ENCODE measurements at places on chromosomes 5 and 9. TPM values are rescaled to one million over a fixed set of nuclear protein-coding genes. Genes with fewer than 3 reads are reported as not detected.
A peak's percentile ranks its signal among the peaks of the same experiment; 100 is the strongest.

SLC4A9 gene
- total RNA-seq = not detected

IFNA13 gene
- not detected for total RNA-seq

DCP2 gene
- 20.5 TPM for total RNA-seq

PCDH12 gene
- under 0.01 TPM for total RNA-seq

SLC25A2 gene
- total RNA-seq = not detected

NEK6 gene
- total RNA-seq = 64.5 TPM

MRPL50 gene
- 12.2 TPM for total RNA-seq

FOXE1 gene
- not detected for total RNA-seq

LCN1 gene
- total RNA-seq = not detected

PCDHB5 gene
- total RNA-seq = 2.8 TPM

RANBP3L gene
- under 0.01 TPM for total RNA-seq

ANKRD31 gene
- 0.26 TPM for total RNA-seq

SH3PXD2B gene
- total RNA-seq = 21.1 TPM

SLC6A3 gene
- total RNA-seq = not detected

DNA sequence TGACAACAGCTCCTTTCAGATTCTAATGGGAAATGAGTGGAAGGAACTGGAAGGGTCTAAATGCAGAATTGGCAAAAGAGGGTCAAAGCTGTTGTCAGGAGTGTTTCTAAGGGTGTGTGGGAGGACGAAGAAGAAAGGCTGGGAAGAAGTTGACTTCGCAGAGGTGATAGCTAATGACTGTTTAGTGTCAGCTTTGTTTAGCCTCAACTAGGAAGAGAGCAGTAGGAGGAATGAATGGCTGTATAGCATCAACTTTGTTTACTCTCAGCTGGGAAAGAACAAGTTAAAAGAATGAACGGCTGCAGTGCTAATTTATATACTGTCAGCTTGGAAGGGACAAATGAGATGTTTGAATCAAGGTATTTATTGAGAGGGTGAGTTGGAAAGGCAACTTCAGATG, 5.9 kb upstream of the LIX1 start:
- no peak for DNase-seq

DNA sequence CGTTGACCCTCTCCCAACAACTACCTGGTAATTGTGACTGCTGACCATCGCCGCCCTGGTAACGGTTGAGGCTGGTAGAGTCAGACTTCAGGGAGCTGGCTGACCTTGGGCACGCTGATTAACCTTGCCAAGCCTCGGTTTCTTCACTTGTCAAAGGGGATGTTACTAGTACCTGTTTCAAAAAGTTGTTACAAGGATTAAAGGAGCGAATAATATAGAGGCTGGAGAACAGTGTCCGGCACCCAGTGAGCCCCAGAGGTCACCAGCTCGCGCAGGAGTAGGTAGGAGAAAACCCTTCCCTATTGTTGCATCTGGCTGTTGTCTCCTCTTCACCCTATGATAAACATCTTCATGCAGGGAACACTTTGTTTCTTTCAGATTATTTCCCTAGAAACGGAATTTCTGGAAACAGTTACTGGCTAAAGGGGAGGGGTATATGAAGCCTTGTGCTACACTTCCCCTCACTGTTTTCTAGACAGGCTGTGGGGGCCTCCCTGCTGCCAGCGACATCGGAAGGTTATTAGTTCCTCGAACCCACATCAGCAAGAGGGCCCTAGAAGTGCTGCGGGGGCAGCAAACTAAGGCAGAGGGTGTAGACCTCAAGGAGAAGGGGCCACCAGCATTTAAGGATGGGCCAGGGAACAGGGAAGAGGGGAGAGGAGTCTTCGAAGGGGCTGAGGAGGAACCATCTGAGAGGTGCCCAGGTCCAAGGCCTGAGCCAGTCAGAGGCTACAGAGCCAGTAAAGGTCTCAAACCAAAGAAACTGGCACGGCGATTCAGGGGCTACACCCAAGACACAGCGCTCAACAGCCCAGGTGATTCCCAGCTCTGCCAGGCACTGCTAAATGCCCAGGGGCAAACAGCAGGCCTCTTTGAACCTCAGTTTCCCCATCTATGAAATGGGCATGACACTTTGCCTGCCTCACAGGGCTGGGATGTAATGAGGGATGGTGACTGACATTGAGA, 37.6 kb downstream of the HRH2 start:
- DNase-seq = no peak

DNA sequence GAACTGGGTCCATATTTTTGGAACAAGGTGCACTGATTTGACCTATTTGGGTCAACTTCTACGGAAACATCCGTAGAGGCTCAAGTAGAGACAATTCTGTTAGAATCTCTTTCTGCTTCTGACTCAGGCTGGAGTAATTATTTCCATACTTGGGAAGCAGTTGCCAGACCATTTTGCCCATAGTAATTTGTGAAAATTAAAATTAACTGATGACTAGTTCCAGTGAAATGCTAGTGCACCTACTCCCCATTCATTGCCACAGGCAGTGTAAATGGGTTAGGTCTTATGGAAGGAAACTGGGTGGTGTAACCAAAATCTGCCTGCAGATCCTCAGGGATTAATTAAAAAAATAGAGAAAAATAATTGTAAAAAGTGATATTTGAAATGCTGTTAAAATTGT, 201.1 kb downstream of the TENT4A start:
- DNase-seq = no peak

- peak; percentile 35 for DNase-seq
These were observed 48.9 kb downstream of the PFDN1 start for GRCh38 chr5:140253985-140254384.

- no peak for DNase-seq
These were observed 421.3 kb downstream of the CAAP1 start for GRCh38 chr9:26471261-26471660.

DNA sequence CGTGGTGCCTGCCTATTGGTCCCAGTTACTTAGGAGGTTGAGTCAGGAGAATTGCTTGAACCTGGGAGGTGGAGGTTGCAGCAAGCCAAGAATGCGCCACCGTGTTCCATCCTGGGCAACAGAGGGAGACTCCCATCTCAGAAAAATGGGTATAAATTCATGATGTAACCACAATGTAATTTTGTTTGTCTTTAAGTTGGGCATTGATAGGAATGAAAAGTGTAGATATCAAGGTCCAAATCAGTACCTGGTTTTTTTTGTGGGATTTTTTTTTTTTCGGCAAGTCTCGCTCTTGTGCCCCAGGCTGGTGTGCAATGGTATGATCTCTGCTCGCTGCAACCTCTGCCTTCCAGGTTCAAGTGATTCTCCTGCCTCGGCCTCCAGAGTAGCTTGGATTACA, 7.4 kb downstream of the NPM1 start:
- no peak for DNase-seq

DNA sequence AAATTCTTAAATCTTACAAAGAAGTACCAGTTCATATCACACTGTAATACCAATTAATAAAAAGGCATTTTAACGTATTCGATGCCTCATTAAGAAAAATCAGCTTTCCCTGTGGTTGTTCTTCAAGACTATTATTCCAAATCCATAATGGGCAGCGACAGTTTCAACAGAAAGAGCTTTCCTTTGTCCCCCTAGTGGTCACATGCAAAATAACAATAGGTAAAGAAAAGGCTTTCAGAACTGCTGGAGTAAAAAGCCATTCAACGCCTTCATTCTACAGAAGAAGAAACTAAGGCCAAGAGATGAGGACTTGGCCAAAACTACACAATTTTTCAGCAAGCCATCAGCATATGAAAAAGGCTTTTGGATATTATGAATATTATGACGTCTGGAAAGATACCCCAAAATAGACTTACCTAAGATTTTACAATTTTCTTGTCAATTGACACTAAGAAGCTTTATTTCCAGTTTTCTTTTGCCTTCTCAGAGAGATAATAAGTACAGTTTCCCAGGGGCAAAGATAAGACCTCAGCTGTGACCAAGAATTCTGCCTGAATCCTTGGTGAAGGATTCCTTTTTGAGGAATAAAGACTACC, 6.7 kb upstream of the CDH6 start:
- DNase-seq = peak; percentile 50

DNA sequence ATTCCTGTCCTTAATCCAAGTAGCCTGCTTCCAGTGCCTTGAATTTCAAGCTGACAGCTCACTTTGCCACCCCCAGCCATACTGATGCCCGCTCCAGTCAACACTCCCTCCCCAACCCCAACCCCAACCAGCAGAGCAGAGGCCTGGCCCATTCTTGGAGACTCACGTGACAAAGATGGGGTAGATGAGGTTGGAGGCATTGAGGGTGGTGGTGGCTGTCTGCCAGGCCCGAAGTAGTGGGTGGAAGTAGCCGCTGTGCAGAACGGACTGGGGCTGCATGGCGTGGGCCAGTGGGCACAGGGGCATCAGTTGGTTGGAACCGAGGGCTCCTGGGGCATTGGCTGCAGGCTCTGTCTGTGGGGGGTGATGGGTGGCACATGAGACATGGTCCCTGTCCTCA, 7.8 kb downstream of the ALAD start:
- DNase-seq = no peak

DNA sequence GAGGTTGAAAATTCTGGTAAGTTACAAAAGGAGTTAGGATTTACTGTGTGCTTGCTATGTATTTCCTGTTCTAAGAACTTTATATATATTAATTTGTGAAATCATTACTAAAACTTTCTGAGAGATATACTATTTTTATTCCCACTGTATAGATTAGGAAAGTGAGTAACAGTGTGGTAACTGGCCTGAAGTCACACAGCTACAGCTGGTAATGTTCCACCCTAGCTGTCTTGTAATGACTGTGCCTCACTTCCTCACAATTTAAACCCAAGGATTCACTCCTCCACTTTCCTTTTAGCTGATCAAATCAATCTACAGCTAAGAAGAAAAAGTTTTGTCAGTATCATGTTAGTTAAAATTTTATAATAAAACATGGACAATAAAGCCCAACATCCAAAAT, 278.8 kb downstream of the GAS1 start:
- no peak for DNase-seq

DNA sequence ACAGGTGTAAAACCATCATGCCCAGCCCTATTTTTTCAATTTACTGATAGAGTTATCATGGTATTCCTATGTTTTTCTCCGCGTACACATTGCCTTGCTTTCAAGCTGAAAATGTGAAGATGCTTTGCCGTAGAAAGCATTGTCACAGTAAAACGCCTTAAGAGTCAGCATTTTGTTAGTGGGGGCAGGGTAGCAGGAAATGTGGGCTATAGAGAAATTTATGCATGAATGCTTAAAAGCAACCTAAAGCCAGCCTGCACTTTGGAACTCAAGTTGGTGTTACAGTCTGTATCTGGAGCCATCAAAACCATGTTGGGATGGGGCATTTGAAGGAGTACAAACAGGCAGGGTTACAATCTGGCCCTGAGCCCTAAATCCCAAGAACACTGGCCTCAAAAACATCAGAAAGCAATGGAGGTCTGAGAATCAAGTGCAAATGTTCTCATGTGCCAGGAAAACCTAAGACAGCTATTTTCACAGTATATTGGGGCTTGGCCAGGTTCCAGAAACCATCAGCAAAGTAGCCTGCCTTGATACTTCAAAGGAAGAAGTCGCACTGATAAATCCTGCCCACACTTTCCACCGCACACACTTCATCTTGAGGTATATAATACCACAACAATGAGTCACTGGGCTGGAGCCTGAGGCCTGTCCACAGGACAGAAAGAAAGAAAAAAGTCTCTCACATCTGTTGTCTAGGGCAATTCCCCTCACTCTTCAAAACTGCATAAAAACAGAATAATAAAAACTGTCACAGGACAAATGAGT, 313.8 kb downstream of the ENC1 start:
- peak; percentile 84 for DNase-seq

DNA sequence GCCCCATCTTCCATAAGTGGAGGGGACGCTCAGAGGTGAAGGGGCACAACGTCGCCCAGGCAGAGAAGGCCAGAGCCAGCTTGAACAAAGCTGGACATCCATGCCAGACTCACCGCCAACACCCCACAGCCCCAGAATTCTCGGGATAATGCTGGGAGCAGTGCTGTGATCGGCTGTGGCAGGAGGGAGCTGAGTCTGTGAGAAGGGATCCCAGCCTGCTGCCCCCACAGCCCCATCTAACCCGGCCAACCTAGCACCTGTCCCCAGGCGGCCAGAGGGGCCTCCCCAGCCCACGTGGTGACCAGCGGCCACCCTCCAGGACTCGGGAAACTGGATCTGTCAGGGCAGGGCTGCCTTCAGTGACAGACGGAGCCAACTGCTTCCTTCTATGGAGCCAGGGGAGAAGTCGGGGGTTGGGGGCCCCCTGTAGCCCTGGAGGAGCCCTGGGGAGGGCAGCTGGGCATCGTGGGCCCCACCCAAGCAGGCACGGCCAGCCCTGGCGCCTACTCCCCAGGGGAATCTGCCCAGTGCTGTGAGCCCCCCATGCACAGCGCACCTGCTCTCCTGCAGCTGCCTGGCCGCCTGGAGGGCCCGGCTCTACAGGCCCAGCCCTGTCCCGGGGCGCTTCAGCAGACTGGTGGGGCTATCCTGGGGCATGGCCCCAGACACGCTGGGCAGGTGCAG, 6.0 kb downstream of the BRD3 start:
- no peak for DNase-seq

GRCh38 chr5:156469636-156470035, 142.7 kb downstream of the SGCD start:
- DNase-seq = peak; percentile 67

- DNase-seq = no peak
These were observed 7.5 kb downstream of the ZNF608 start for GRCh38 chr5:124738681-124739633.

- DNase-seq = peak; percentile 80
These were observed 227.8 kb upstream of the TRPM3 start for GRCh38 chr9:71349218-71349617.

GRCh38 chr9:93960971-93961841, 6.1 kb upstream of the BARX1 start:
- DNase-seq = no peak

- DNase-seq = no peak
These were observed 480.1 kb upstream of the MPDZ start for GRCh38 chr9:13759551-13759950.

DNA sequence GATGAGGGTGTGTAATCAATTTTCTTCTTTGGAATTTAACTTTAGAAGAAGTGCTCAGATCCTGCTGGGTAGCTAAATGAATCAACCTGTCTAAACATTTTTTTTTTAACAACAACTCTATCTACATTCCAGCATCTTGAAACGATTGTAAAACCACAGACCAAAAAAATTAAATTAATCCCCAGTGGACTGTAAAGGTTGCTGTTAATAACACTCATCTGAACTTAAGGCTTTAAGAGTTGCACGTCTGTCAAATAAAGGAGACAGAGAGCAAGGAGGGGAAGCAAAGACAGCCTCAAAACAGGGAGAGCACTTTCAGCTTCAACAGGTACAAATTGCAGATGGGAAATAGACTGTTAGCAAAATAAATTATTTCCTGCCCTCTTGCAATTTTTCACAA, 548.5 kb downstream of the DTWD2 start:
- DNase-seq = no peak

DNA sequence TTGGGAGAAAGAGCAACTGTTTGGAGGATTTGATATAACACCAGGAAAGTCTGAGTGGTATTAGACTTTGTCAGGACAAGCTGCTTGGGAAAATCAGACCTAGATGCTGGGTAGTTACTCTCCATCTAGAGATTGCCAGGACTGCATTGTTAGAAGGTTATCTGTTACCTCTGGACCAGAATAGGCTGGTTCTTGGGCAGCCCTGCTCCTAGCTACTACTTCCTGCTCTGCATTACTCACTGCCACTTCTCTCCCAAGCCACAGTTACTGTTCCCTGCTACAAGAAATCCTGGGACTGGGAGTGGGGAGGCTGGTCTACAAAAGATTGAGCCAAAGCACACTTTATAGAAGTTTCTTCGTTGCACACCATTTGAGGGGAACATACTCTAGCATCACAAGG, 95.5 kb upstream of the KCNN2 start:
- no peak for DNase-seq

- DNase-seq = no peak
These were observed 151.6 kb upstream of the PHYKPL start for GRCh38 chr5:178383919-178384815.

Data from fibroblast of lung (primary cell).